ENCODE measurements at places on chromosomes 1 and 21. TPM values are rescaled to one million over a fixed set of nuclear protein-coding genes. Genes with fewer than 3 reads are reported as not detected.

- H3K36me3 ChIP-seq, result no peaks in the 10 kb centered on the region
- H3K27me3 ChIP-seq, result no peaks in the 10 kb centered on the region
- no peaks in the 10 kb centered on the region for H3K4me1 ChIP-seq
- no peak overlapping the region for H3K27ac ChIP-seq
- H3K4me3 ChIP-seq, result no peak overlapping the region
Measured at GRCh38 chr1:221069178-221069903, 190.1 kb downstream of the HLX start.

- H3K27ac ChIP-seq, result no peak overlapping the region
- no peaks in the 10 kb centered on the region for H3K27me3 ChIP-seq
- peaks cover 5% of the 10 kb centered on the region for H3K4me1 ChIP-seq
- DNase-seq, result no peak
- H3K4me3 ChIP-seq, result no peak overlapping the region
Measured at GRCh38 chr1:183293241-183293640, 107.2 kb downstream of the LAMC2 start.

The UBL4B gene
- not detected for total RNA-seq

- no peaks in the 10 kb centered on the region for H3K27me3 ChIP-seq
- H3K27ac ChIP-seq, result no peak overlapping the region
- H3K4me3 ChIP-seq, result no peak overlapping the region
- no peak for DNase-seq
Measured at GRCh38 chr1:235885655-235886262, 19.1 kb upstream of the LYST start.

The LGR6 gene
- 1.1 TPM for total RNA-seq

DNA sequence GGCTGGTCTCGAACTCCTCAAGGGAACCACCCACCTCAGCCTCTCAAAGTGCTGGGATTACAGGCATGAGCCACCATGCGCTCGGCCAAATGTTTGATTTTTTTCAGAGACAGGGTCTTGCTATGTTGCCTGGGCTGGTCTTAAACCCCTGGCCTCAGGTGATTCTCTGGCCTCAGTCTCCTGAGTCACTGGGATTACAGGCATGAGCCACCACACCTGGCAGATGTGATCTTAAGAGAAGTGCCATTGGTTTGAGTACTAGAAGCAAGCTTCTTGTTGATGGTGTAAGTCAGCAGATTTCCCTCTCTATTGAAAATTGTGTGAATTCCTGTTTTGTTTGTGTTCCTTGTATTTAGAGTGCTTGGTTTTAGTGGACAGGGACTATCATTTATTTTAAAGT, 5.2 kb downstream of the CAP1 start:
- no peak overlapping the region for H3K4me3 ChIP-seq
- no peaks in the 10 kb centered on the region for H3K27me3 ChIP-seq
- DNase-seq, result no peak
- peaks cover 3% of the 10 kb centered on the region for H3K36me3 ChIP-seq

DNA sequence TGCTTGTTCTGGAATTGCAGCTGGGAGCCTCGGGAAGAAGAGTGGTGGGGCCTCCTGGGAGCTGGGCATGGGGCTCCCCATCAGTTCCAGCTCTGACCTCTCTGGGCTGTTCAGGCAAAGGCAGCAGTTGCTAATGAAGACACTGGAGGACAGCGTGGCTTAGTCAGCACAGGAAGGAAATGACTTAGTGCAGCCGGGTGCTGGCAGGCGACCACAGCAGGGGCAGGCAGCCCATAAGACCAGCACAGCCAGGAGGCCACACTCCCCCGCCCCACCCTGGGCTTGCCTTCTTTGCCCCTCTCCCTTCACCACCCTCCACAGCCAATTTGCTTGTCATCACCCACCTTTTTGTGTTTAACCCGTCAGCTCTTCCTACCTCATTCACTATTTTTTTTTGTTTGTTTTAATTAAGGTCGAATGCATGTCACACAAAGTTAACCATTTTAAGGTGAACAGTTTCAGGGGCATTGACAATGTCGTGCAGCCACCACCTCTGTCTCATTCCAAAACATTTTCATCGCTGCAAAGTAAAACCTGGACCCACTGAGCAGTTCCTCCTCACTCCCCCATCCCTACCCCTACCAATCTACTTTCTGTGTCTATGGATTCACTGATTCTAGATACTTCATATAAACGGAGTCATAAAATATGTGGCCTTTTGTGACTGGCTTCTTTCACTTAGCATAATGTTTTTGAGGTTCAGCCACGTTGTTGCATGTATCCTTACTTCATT, 10.9 kb downstream of the OLIG2 start:
- H3K36me3 ChIP-seq, result no peaks in the 10 kb centered on the region
- H3K4me3 ChIP-seq, result no peak overlapping the region
- H3K27ac ChIP-seq, result no peak overlapping the region
- H3K4me1 ChIP-seq, result peaks cover 15% of the 10 kb centered on the region
- peaks cover 41% of the 10 kb centered on the region for H3K27me3 ChIP-seq
- DNase-seq, result no peak

DNA sequence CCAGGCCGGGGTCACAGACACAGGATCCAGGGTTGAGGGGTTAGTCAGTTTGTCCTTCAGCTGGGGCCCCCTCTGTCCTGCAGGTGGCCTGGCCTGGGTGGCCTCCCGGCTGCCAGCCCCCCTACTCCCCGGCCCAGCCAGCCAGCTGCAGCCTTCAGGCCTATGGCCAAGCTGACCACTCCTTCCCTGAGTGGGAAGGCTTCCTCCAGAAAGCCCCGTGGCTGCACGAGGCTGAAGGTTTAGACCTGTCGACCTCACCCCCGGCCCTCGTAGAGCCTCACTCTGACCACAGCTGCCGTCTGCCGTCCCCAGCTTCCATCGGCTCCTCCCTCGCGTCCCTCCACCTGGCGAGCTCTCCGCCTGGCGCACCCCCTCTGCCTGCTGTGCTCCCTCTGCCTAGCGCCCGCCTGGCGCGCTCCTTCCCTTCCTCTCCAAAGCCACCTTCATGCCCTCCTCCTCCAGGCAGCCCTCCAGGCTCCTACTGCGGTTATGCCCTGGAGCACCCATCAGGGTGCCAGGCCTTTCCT, 9.6 kb downstream of the TTLL10 start:
- no peaks in the 10 kb centered on the region for H3K4me1 ChIP-seq
- no peaks in the 10 kb centered on the region for H3K36me3 ChIP-seq
- no peak overlapping the region for H3K4me3 ChIP-seq
- H3K27me3 ChIP-seq, result no peaks in the 10 kb centered on the region
- no peak overlapping the region for H3K27ac ChIP-seq

All from H1 (cell line).